ENCODE measurements at places on chromosomes 11 and 22.
A peak's percentile ranks its signal among the peaks of the same experiment; 100 is the strongest.

DNA sequence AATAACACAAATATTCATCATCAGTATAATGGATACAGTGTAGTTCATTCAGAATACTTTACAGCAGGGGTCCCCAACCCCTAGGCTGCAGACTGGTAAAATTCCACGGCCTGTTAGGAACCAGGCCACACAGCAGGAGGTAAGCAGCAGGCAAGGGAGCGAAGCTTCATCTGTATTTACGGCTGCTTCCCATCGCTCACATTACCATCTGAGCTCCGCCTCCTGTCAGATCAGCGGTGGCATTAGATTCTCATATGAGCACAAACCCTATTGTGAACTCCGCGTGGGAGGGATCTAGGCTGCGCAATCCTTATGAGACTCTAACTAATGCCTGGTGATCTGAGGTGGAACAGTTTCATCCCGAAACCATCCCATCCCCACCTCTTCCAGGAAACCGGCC lies 125.1 kb downstream of the SERGEF start:
- DNase-seq = no peak

DNA sequence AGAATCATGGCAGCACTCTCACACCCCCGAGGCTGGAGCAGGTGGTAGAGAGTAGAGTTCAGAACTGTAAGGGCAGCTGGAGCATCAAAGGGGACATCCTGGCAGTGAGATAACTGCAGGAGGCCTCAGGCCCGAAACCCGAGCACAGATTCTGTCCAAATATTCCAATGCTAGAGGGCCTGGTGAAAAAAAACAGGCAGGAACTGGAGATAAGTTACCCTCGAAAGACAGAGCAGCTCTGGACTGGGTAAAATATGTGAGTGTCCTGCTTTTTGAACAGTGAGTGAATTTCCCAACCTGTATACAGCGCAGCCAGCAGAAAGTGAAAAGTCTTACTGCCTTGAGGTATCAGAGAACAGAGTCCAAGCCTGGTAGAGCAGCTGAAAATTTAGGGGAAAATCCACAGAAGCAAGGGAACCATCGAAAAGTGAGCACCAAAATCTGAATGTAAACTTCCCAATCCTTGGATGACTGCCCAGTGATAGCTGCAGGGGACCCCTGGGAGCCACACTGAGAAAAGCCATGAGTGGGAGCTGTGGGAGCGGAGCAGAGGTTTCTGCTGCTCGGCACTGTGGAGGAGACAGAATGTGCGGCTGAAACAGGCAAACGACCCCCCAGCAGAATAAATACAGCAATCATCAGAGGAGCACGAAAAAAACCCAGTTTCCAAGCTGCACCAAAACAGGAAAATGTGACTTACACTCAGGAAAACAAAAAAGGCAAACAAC lies 50.6 kb downstream of the WNT11 start:
- DNase-seq = no peak

GRCh38 chr22:19003508-19003907 lies 67.4 kb upstream of the PRODH start:
- DNase-seq = no peak

GRCh38 chr22:25903294-25903693 lies 161.3 kb downstream of the MYO18B start:
- no peak for DNase-seq

GRCh38 chr11:125939081-125939521 lies 6.7 kb upstream of the VSIG10L2 start:
- DNase-seq = no peak

DNA sequence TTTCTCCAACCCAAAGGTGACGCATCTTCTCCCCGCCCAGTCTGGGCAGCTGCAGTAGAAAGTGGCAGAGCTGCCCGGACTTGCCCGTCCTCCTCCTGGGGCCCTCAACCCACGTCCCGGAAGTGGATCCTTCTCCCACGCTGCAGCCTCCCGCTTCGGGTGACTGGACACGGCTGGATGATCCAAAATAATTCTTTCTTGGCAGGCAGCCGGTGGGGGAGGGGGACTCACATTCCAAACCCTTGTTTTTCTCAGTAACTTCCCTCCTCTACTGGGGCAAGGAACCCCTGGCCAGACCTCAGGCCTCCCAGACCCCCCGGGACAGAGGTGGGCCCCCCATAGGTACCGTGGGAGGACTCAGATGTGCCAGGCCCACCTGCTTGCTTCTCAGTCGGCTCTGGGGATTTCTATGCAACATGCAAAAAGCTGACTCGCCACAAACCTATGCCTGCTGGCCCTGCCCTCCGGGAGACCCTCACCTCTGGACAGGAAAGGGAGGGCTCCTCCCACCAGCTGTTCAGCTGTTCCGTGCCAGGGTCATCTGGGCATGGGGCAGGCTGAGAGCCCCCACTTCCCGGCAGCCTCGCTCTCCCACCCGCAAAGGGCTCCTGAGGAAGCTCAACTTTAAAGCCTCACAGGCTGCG lies 1.4 kb downstream of the PLXNB2 start:
- no peak for DNase-seq

GRCh38 chr11:61356706-61357105 lies 5.0 kb downstream of the CYB561A3 start:
- DNase-seq = no peak

GRCh38 chr11:18721561-18722292 lies 4.3 kb downstream of the IGSF22 start:
- DNase-seq = peak; percentile 58
